ENCODE measurements at places on chromosomes 12 and 14.

DNA sequence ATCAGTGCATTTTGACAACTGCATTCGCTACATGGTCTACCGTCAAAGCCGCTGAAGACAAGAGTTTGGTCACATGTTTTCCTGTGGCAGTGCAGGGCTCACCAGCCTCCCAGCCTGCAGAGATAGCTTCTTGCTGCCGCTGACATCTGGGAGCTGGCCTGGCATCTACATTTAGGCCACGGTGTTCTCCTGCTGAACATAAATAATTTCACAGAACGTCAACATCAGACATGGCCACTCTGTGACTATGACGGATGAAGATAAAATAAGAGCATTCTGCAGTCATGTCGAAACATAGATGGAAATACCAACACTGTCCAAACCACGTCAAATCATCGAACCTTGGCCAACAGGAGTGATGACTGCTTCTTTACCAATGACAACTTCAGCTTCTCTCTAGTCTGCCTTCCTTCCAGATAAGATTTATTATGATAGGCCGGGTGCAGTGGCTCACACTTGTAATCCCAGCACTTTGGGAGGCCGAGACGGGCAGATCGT is 91.2 kb downstream of the TNFAIP2 start:
- H3K4me1 ChIP-seq: no peaks in the 10 kb centered on the region
- DNase-seq: no peak
- no peak overlapping the region for H3K4me3 ChIP-seq
- H3K36me3 ChIP-seq: peaks cover 8% of the 10 kb centered on the region
- peaks cover 23% of the 10 kb centered on the region for H3K27me3 ChIP-seq

DNA sequence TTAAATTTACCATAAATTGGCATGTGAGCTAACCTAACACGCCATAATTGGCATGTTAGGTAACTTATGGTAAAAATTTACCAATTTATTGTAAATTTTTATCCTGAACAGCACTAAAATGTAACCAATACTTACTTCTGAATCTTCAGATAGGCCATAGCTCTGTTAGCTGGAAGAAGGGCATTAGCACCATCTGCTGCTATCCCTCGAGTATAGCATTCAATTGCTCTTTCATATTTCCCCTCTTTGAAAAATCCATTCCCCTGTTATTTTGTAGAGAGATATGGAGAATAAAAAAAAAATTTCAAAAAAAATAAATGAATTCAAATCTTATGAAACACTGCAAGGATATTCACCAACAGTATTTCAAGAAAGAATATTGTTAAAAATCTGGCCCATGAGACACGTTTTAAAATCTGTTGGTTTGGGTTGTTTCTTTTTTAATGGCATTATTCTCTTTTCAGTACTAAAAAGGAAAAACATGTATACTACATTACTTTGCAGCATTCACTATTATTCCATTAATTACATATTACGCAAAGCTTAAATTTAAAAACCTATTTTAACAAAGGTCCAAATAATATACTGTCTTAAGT is 19.1 kb downstream of the RPAP3 start:
- H3K4me3 ChIP-seq: no peak overlapping the region
- no peaks in the 10 kb centered on the region for H3K27me3 ChIP-seq
- H3K27ac ChIP-seq: no peak overlapping the region
- H3K4me1 ChIP-seq: no peaks in the 10 kb centered on the region

DNA sequence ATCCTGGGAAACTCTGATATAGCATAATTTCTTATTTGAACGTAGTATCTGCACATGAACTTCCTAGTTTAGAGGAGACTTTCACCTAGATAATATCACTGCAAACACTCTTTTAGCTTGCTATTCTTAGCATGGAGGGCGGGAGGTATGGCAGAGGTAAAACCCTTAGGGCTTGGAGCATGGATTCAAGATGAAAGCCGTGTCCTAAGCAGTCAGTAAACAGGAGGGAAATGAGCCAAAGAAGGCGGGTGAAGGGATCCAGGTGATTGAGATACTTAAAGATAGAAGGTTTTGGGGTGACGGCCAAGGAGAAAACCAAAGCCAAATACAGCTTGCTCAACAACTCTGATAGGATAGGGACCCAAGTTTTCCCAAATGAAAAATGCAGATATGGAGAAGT is 107.1 kb upstream of the BCAT1 start:
- no peaks in the 10 kb centered on the region for H3K36me3 ChIP-seq
- no peak for DNase-seq
- no peaks in the 10 kb centered on the region for H3K27me3 ChIP-seq
- no peak overlapping the region for H3K27ac ChIP-seq

DNA sequence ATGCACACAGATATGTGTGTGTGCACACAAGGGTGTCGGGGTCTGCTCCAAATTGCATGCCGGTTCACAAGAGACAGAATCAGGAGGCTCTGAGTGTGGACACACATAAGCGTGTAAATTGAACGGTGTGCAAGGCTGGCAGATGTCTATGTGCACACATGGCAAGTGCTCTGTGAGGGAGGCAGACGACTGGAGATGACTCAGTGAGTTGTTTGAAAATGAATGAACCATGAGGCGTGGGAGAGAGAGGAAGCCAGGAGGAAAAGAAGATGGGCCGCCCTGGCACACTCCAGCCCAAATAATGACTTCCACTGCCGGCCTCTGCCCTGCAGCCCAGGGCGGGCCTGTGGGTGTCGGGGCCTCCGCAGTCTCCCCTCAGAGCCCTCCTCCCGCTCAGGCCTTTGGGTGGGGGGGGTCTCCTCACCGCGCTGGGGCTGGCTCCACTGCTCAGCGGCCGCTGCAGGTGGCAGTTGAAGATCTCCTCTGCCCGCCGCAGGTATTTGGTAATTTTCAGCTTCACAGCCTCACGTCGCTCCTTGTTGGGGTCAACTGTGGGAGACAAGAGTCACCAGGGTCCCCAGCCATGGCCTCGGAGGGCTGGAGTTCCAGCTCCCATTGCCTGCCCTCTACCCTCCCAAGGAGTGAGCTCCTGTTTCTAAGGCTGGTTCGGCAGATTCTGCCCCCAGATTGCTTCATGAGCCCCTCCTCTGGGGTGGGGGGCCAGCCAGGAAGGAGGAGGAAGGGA is 3.5 kb downstream of the RPS6KL1 start:
- no peaks in the 10 kb centered on the region for H3K36me3 ChIP-seq
- no peak overlapping the region for H3K4me3 ChIP-seq
- no peak for DNase-seq
- no peak overlapping the region for H3K27ac ChIP-seq
- peaks cover 17% of the 10 kb centered on the region for H3K27me3 ChIP-seq

DNA sequence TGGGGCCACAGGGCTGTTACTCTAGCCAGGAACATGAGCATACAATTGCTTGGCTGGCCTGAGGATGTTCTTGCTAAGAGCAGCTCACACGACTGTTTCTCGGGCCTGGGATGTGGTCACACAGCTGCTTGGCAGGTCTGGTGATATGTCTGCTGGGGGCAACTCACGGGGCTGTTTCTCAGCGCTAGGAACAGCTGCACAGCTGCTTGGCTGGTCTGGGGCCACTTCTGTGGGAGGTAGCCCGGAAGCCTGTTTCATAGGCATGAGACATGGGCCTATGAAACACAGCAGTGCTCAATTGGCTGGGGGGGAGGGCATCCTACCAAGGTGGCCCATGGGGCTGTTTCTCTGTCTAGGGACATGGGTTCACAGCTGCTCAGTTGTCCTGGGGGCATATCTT is 73.4 kb upstream of the DDHD1 start:
- DNase-seq: no peak
- H3K4me1 ChIP-seq: peaks cover 8% of the 10 kb centered on the region
- H3K27me3 ChIP-seq: no peaks in the 10 kb centered on the region
- no peak overlapping the region for H3K4me3 ChIP-seq
- H3K36me3 ChIP-seq: peaks cover 18% of the 10 kb centered on the region

- H3K27me3 ChIP-seq: no peaks in the 10 kb centered on the region
- H3K36me3 ChIP-seq: no peaks in the 10 kb centered on the region
These were observed 63.0 kb upstream of the BCL2L14 start for GRCh38 chr12:12007713-12008231.

DNA sequence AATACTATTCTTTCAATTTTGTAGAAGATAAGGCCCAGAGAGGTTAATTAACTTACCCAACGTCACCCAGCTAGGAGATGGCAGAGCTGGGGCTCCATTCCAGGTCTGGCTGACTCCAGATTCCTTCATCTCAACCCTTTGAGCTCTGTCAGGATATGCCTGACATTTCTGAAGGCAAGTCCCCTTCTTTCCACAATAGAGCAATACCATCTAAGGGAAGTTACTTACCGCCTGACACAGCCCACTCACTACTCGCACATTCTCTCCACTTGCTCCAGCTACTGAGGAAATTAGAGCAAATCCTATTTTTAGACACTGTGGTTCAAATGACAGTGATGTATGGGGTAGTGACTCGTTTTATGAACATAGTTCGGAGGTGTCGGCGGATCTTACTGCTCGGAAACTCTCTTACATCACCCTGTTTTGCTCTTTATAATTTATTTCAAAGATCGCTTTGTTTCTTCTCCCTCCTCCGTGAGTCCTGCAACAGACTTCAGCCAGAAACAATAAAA is 2.0 kb upstream of the WSCD2 start:
- no peak overlapping the region for H3K4me3 ChIP-seq
- no peaks in the 10 kb centered on the region for H3K36me3 ChIP-seq
- H3K4me1 ChIP-seq: peaks cover 3% of the 10 kb centered on the region
- no peak overlapping the region for H3K27ac ChIP-seq
- DNase-seq: no peak
- H3K27me3 ChIP-seq: peaks cover 75% of the 10 kb centered on the region

- no peak for DNase-seq
- H3K36me3 ChIP-seq: no peaks in the 10 kb centered on the region
- H3K4me3 ChIP-seq: no peak overlapping the region
- H3K27ac ChIP-seq: no peak overlapping the region
- peaks cover 31% of the 10 kb centered on the region for H3K4me1 ChIP-seq
- H3K27me3 ChIP-seq: no peaks in the 10 kb centered on the region
These were observed 3.3 kb upstream of the SLC4A8 start for GRCh38 chr12:51421266-51421884.

GRCh38 chr12:121849665-121850064 is 9.0 kb downstream of the HPD start:
- H3K4me1 ChIP-seq: no peaks in the 10 kb centered on the region

DNA sequence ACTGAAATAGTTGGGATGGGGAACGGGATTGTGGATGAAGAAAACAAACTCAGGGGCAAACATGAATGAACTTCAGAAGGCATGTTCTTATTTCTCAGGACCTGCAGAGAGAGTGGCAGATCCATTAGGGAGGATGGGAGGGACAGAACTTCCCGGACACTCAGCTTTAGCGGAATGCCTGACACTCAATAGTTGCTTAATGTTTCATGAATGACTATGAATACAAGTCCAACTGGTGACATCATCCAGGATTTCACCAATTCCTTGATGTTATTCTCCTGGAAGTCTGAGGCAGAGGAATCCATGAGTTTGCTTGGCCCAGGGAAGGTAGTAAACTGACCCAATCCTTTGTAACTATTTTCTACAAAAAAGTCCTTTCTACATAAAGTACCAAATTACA is 37.8 kb upstream of the LRRC10 start:
- no peak overlapping the region for H3K4me3 ChIP-seq
- H3K36me3 ChIP-seq: no peaks in the 10 kb centered on the region
- peaks cover 6% of the 10 kb centered on the region for H3K4me1 ChIP-seq
- H3K27me3 ChIP-seq: no peaks in the 10 kb centered on the region
